ENCODE measurements at places on chromosomes 3 and 15.

DNA sequence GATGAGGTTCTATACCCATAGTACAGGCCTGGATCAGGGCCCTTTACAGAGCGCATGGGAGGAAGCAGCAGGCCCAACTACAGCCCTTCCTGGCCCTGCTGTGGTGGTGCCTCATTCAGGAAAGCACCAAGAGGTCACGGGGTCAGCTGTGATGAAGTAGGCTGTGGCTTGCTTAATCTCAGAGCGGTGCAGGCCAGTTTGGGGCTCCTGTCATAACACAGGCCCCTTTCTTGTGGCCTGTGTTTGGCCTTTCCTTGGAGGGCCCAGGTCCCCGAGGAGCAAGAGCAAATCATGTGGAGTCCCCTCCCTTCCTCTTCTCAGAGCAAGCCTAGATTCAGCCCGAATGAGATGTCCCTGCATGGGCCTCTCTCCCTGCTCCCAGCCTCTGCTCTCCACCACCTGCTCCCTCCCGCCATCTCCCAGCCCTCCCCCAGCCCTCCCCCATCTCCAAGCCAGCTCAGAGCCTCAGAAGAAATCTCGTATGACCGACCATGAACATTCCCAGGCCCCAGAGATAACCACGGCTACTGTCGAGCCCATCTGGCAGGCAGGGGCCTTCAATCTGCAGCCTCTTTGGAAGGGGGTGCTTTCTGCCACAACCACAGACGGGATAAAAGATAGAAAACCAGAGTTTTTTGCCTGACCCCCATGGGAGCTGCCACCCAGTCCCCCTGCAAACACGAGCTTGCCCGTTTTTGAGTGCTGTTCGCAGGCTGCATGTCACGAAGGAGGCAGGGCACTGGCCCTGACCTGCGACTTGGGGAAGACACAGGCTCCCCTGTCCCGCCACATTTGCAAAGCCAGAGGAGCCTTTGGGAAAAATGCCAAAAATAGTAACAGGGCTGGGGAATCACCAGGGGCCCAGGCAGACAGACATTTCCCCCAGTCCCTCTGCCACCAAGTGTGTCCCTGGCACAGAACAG, 32.3 kb upstream of the DUSP7 start:
- no peak for DNase-seq

GRCh38 chr3:20047976-20048883, 8.0 kb downstream of the KAT2B start:
- DNase-seq: no peak

- no peak for DNase-seq
These were observed 19.3 kb downstream of the CACNA1D start for GRCh38 chr3:53513556-53514190.

GRCh38 chr3:23395115-23395514, 192.0 kb downstream of the UBE2E2 start:
- DNase-seq: no peak

DNA sequence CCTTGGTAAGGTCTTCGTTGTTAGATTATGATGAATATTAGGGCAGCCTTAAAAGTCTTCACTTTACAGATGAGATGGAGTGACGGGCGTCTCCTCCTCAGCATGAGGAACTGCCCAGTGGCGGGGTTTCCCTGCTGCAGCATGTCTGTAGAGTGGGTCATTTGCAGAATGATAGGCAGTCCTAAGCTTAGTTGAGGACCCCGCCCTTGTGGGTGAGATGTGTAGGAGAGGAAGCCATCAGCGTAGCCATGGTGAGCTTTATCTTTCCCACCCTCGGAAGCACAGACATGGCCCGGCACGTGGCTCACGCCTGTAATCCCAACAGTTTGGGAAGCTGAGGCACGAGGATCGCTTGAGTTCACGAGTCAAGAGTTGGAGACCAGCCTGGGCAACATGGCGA, 877 bp downstream of the NIT2 start:
- DNase-seq: no peak

DNA sequence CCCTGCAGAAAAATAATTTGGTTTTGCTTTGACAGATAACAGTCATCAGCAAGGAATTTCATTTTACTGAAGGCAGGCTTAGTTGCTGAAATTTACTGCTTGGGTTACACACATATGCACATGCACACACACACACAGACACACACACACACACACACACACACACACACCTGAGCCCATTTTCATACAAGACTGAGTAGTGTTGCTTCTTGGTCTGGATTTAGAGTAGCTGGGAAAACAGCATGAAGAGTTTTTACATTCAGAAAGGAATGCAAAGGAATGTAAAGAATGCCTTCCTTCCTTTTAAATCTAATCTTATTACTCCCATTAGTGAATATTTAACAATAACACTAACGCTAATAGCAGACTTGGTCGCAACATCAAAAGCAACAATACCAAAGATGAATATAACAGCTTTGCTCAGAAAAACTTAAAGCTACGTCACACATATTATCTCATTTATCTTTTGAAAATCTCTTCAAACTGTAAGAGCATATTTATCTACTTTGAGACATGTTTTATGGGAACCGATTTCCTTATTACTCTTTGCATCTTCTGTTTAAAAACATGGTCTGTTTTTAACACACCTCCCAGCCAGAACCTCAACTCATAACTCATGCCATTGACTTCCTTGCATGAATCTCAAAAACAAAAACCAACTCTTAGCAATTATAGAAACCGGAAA, 32.5 kb downstream of the RFTN1 start:
- DNase-seq: no peak

DNA sequence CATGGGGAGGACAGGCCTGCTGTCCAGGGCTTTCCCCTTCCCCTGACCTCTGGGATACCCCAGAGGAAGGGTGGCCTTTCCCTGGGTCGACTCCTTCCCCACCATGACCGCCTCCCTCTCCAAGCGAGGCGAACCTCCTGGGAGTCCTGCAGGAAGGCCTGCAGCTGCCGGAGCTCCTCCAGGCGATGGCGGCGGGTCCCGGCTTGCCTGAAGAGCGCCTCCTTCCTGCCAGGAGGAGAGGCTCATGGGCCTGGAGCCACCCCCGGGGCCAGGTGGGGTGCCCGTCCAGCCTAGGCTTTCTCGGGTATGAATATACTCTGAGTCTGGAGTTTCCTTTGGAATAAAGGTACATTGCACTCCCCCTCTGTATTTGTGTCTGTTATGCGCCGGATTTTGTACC, 20.1 kb downstream of the PLA2G4B start:
- DNase-seq: no peak

DNA sequence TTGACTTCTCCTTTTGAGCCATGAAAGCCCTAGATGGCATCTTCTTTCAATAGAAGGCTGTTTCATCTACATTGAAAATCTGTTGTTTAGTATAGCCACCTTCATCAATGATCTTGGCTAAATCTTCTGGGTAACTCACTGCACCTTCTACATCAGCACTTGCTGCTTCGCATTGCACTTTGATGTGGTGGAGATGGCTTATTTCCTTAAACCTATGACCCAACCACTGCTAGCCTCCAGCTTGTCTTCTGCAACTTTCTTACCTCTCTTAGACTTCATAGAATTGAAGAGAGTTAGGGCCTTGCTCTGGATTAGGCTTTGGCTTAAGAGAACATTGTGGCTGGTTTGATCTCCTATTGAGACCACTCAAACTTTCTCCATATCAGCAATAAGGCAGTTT, 189.8 kb downstream of the PLCL2 start:
- DNase-seq: no peak

DNA sequence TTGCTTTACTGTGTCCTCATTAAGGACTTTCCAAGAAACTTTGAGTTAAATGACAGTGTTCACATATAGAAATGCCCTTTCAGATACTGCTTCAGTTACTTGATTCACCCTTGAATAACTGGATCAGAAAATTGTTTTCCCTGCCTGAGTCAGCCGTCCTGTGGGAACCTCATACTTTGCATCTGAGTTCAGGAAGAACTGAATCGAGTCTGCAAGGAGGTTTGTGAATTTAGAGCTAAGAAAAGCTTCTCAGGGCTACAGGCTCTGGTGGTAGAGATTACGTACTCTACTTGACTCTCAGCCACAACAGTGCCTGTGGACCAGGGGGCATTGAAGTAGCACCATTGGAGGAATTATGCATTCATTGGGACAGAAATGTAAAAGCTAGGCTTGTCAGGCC, 252.4 kb upstream of the C2CD4B start:
- DNase-seq: no peak

DNA sequence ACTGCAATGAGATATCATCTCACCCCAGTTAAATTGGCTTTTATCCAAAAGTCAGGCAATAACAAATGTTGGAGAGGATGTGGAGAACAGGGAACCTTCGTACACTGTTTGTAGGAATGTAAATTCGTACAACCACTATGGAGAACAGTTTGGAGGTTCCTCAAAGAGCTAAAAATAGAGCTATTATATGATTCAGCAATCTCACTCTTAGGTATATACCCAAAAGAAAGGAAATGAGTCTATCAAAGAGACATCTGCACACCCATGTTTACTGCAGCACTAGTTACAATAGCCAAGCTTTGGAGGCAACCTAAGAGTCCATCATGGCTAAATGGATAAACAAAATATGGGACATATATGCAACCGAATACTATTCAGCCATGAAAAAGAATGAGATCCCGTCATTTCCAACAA, 68.0 kb upstream of the HES1 start:
- DNase-seq: no peak

GRCh38 chr15:58434334-58434875, 2.6 kb downstream of the LIPC start:
- no peak for DNase-seq

DNA sequence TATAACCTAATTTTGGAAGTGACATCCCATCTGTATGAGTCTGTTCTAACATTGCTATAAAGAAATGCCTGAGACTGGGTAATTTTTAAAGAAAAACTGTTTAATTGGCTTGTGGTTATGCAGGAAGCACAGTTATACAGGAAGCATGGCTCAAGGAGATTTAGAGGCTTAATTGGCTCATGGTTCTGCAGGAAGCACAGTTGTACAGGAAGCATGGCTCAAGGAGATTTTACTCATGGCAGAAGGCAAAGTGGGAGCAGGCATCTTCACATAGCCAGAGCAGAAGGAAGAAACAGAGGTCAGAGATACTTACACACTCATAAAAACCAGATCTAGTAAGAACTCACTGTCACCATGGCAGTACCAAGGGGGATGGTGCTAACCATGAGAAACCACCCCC, 193.1 kb upstream of the ADAMTS9 start:
- no peak for DNase-seq

DNA sequence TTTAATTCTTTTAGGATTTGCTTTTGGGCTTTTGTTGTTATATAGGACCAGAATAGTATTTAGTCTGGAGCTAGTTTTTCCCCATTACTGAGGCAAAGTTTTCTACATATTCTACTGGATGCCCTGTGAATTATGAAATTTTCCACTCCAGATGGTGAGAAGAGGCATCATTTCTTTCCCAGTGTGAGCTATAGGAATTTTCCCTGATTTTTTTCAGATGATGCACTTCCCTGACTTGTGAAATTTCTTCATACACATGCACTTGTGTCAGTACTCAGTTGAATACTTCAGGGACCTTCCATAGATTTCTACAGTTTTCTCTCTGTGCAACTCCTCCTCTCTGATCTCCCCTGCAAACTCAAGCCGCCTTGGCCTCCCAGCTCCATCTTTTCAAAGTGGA, 73.7 kb upstream of the SLCO2A1 start:
- no peak for DNase-seq

DNA sequence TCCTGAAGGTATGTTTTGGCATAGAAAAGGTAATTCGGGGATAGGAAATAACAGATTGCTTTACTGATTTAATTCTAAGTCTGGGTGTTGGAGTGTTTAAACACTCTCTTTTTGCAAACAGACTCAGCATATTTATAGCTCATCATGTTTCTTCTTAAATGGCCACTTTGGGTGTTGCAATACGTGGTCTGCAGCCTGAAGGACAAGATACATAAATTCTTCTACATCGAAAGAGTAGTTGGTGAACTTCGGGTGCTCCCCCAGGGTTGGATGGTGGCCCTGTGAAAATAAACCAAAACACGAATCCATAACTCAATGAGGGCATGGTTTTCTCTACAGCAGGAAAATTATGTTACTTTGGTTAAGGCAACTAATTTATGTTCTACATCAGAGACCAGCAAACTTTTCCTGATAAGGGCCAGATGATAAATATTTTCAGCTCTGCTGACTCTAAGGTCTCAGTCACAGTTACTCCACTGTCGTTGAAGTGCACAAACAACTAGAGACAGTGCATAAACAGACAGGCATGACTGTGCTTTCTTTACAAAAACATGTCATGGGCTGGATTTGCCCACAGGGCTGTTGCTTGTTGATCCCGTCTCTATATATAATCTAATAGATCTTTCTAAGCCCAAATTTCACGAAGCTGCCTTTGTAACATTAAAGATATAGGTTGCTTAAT, 35.9 kb downstream of the EOGT start:
- no peak for DNase-seq

DNA sequence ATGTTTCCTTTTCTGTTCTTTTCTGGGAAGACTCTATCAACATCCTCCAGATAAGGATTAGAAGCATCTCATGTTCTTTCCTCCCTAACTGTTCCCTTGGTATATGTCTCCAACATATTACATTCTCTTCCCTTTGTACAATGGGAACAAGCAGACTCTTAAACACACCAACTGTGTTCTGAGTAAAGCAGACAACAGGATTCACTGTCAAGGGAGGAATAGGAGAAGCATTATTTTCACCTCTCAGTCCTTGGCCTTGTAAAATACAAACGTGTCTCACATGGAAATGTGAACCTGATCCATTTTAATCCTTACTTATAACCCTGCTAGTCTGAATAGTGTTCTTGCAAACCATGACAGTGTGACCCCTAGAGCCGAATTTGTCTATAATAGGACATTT, 19.6 kb downstream of the GYG1 start:
- DNase-seq: no peak

DNA sequence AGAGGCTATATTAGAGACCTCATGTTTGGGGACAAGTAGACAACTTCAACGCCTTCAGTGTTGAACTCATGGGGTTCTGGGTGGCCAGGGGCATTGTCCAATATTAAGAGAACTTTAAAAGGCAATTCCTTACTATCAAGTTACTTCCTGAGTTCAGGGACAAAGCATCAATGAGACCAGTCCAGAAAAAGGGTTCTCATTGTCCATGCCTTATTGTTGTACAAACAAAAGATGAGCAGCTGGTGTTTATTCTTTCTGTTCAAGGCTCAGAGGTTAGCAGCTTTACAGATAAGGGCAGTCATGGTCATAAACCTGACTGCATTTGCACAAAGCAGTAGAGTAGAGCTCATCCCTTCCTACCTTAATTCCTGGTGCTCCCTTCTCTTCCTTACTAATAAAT, 18.5 kb upstream of the PDHB start:
- no peak for DNase-seq

All from NCI-H187 treated with DMSO at 0.1 percent for 48 hours (cell line).